ENCODE measurements at places on chromosomes 4 and X.
A peak's percentile ranks its signal among the peaks of the same experiment; 100 is the strongest.

GRCh38 chr4:82811838-82812341 lies 13.3 kb upstream of the SCD5 start:
- no peak for DNase-seq
- no peak overlapping the region for H3K27ac ChIP-seq
- H3K36me3 ChIP-seq: no peaks in the 10 kb centered on the region
- no peak overlapping the region for H3K4me3 ChIP-seq

DNA sequence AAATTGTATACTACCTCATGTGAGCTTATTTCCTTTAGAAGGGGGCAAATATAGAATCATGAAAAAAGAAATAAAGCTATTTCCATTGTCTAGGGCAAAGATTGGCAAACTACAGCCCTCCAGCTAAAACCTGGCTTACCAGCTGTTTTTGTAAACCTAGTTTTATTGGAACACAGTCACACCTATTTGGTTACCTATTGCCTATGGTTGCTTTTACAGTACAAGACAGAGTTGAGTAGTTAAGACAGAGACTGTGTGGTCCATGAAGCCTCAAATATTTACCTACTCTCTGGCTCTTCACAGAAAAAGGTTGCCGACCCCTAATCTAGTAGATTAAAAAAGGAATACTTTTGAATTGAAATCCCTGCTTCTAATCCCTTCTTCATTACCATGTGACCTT lies 88.8 kb upstream of the ENPP6 start:
- DNase-seq: no peak
- no peak overlapping the region for H3K27ac ChIP-seq
- H3K36me3 ChIP-seq: no peaks in the 10 kb centered on the region

- H3K27me3 ChIP-seq: no peaks in the 10 kb centered on the region
- no peak for DNase-seq
- H3K4me1 ChIP-seq: no peaks in the 10 kb centered on the region
- no peak overlapping the region for H3K27ac ChIP-seq
- H3K4me3 ChIP-seq: no peak overlapping the region
Observed at GRCh38 chrX:110965409-110966090, 130.4 kb upstream of the PAK3 start.

- H3K4me3 ChIP-seq: no peak overlapping the region
- no peaks in the 10 kb centered on the region for H3K36me3 ChIP-seq
- no peak overlapping the region for H3K27ac ChIP-seq
- H3K4me1 ChIP-seq: no peaks in the 10 kb centered on the region
- no peaks in the 10 kb centered on the region for H3K27me3 ChIP-seq
- DNase-seq: no peak
Observed at GRCh38 chrX:130196466-130196865, 24.7 kb downstream of the RAB33A start.

DNA sequence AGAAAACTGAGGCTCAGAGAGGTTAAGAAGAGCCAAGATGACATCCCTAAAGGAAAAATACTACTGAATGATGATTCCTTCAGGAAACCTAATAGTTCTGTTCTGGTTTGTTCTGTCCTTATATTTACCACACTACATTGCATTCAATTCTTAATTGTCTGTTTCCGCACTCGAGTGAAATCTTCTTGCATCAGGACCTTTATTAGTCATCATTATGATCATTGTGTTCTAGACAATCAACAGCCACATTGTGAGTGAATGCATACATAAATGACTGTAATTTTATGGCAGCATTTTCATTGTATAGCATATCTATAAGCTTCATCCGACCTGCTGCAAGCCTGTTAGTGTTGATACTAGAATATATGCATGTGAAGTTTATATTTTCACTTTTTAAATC lies 156.7 kb upstream of the FAM241A start:
- no peak overlapping the region for H3K27ac ChIP-seq
- H3K36me3 ChIP-seq: no peaks in the 10 kb centered on the region
- no peak for DNase-seq
- no peak overlapping the region for H3K4me3 ChIP-seq
- H3K4me1 ChIP-seq: no peaks in the 10 kb centered on the region
- H3K27me3 ChIP-seq: peaks cover 36% of the 10 kb centered on the region

- H3K36me3 ChIP-seq: no peaks in the 10 kb centered on the region
- H3K4me3 ChIP-seq: no peak overlapping the region
- H3K4me1 ChIP-seq: peaks cover 20% of the 10 kb centered on the region
- H3K27me3 ChIP-seq: no peaks in the 10 kb centered on the region
- no peak overlapping the region for H3K27ac ChIP-seq
Observed at GRCh38 chrX:46376246-46376885, 168.9 kb downstream of the ZNF674 start.

- H3K27ac ChIP-seq: peak overlapping the region; percentile 99
- peaks cover 4% of the 10 kb centered on the region for H3K4me1 ChIP-seq
- peaks cover 1% of the 10 kb centered on the region for H3K36me3 ChIP-seq
- H3K27me3 ChIP-seq: no peaks in the 10 kb centered on the region
- DNase-seq: no peak
- peak overlapping the region; percentile 94 for H3K4me3 ChIP-seq
Observed at GRCh38 chrX:41085878-41086626, 807 bp downstream of the USP9X start.

- H3K4me1 ChIP-seq: peaks cover 46% of the 10 kb centered on the region
- no peaks in the 10 kb centered on the region for H3K27me3 ChIP-seq
- no peaks in the 10 kb centered on the region for H3K36me3 ChIP-seq
- no peak for DNase-seq
Observed at GRCh38 chr4:94534401-94535312, 82.9 kb downstream of the PDLIM5 start.

DNA sequence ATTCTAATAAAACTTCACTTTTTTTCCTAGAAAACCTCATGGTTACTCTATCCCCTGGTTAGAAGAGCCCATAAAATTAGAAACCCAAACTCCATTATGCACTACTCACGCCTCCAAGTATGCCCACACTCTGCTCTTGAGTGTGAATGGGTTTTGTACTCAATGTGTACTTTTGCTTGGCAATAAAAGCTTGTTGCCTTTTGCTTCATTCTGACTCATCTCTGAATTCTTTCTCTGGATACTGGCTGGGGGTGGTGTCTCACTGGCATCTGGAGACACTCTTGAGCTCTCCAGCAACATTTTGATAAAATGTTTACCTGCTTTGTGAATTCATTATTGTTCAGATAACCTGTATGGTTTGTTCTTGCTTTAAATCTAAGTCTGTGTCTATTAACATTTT lies 963.3 kb downstream of the TRAM1L1 start:
- no peak overlapping the region for H3K27ac ChIP-seq
- no peaks in the 10 kb centered on the region for H3K36me3 ChIP-seq
- peaks cover 3% of the 10 kb centered on the region for H3K4me1 ChIP-seq
- H3K4me3 ChIP-seq: no peak overlapping the region
- no peaks in the 10 kb centered on the region for H3K27me3 ChIP-seq

DNA sequence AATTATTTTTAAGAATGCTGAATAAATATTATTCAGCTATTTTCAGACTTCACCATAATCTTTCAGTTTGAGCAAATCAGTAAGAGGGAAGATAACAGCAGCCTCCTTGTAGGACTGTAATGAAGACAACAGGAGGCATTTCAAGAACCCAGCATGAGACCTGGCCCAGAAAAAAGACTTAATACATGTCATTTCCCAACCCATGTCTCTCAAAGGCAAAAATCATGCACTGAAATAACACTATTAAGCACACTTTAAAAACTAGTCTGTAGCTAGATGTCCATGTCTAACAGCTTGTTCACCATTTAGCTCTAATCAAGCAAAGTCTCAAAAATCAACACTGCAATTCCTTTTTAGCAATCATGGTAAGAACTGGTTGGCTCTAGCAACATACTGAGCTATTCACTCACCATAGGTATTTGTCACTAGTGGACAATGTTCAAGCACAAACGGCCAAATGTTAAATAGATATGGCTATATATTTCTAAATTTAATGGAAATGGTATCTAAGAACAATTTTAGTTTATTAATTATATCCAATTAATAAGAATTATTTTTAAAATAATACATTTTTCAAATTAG lies 109.9 kb downstream of the WDFY3 start:
- H3K27me3 ChIP-seq: no peaks in the 10 kb centered on the region
- no peaks in the 10 kb centered on the region for H3K4me1 ChIP-seq
- DNase-seq: no peak
- no peak overlapping the region for H3K4me3 ChIP-seq
- H3K27ac ChIP-seq: no peak overlapping the region
- H3K36me3 ChIP-seq: no peaks in the 10 kb centered on the region

- H3K4me1 ChIP-seq: no peaks in the 10 kb centered on the region
- no peak overlapping the region for H3K4me3 ChIP-seq
- DNase-seq: no peak
Observed at GRCh38 chr4:84298023-84298718, 200.9 kb downstream of the NKX6-1 start.

DNA sequence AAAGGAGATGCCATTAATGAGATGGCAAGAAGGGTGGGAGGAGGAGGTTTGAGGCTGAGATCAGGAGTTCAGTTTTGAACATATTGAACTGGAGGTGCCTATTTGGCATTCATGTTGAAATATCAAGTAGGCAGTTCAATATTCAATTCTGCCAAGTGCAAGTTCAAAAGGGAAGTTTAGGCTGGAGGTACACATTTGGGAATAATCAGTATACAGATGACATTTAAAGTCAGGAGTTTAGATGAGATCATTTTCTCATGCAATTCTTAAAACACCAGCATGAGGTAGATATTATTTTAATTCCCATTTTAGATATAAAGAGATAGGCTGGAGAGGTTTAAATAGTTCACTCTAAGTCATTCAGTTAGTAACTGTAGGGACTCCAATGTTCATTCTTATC lies 26.1 kb downstream of the COQ2 start:
- peaks cover 7% of the 10 kb centered on the region for H3K4me1 ChIP-seq
- no peak overlapping the region for H3K27ac ChIP-seq
- H3K27me3 ChIP-seq: no peaks in the 10 kb centered on the region
- DNase-seq: no peak
- no peak overlapping the region for H3K4me3 ChIP-seq

DNA sequence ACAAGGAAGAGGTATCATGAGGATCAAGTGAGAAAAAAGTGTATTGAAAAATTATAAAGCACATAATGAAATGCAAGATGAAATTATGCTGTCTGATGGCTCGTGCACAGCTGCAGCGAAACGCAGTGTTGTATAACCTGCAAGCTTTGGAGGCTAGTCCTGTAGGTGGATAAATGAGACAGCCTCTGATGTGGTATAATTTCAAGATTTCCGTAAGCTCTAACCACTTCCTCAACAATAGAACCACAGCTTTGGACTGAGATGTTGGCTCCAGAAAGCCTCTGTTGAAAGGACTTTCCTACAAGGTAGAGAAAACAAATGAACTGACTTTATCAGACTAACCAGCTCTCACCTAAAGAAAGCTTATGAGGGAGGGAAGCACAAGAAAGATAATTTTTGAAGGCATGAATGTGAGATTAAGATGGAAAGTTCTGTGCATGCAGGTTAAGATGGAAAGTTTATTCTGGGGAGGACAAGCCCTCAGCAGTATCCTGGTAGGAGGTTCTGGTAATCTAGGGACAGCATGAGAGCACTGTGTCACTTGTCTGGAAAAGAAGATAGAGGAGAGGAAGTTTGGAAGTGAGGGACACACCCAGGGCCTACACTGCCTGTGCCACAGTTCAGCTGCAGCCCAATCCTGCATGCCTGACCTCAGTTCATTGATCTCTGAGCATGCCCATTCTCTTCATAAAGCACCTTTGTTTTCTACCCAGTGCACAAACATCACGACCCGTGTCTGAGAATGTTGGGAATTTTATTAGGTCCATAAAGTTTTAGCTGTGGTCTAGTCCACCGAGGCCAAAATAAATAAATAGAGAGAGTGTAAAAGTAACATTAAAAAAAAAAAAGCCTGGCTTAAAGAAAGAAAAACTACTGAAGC lies 161.5 kb upstream of the SFRP2 start:
- H3K36me3 ChIP-seq: no peaks in the 10 kb centered on the region
- no peaks in the 10 kb centered on the region for H3K4me1 ChIP-seq
- H3K27ac ChIP-seq: no peak overlapping the region
- no peak overlapping the region for H3K4me3 ChIP-seq

DNA sequence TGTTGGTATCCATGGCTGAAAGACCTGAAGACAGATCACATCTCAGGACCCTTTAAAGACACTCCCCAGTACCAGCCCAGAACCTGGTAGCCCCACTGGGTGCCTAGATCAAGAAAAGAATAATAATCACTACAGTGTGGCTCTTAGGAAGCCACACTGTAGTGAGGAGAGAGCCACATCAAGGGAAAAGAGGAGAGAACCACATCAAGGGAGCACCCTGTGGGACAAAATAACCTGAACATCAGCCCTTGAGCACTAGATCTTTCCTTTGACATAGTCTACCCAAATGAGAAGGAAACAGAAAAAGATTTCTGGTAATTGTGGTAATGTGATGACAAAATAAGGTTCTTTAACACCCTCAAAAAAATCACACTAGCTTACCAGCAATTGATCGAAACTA lies 15.3 kb downstream of the RTL3 start:
- no peak overlapping the region for H3K4me3 ChIP-seq
- H3K4me1 ChIP-seq: peaks cover 2% of the 10 kb centered on the region
- DNase-seq: no peak
- no peaks in the 10 kb centered on the region for H3K27me3 ChIP-seq
- no peak overlapping the region for H3K27ac ChIP-seq
- H3K36me3 ChIP-seq: no peaks in the 10 kb centered on the region

GRCh38 chr4:124933521-124933920 lies 221.0 kb upstream of the ANKRD50 start:
- no peaks in the 10 kb centered on the region for H3K36me3 ChIP-seq
- no peak overlapping the region for H3K4me3 ChIP-seq

DNA sequence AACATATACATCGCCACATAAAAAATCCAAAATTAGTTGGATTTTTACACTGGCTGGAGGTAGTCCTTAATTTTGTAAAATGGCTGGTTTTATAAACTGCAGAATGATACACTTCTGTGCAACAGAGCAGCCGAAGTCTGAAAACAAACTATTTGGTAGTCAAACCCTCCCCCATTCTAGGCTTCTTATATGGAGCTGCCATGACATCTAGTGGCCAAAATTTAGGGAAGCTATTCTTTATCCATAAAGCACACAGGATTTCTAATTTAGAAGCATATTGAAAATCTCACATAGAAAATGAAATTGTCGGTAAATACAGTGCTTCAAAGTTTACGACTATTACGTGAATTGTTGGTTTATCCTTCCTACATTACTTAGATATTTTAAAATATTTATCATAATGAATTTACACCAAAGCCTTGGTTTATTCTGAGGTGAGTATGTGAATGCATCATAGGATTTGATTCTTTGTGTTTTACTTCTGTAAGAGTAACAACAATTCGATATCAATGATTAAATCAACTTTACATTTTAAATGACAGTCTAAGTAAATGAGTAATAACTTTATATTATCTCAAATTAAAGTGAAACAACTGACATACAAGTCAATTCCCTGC lies 113.4 kb upstream of the FAM241A start:
- no peak overlapping the region for H3K27ac ChIP-seq
- H3K4me1 ChIP-seq: peaks cover 5% of the 10 kb centered on the region
- no peaks in the 10 kb centered on the region for H3K36me3 ChIP-seq
- H3K27me3 ChIP-seq: no peaks in the 10 kb centered on the region

GRCh38 chr4:186628058-186628711 lies 72.8 kb upstream of the MTNR1A start:
- H3K36me3 ChIP-seq: peaks cover 37% of the 10 kb centered on the region
- no peaks in the 10 kb centered on the region for H3K27me3 ChIP-seq
- DNase-seq: no peak
- H3K4me1 ChIP-seq: no peaks in the 10 kb centered on the region
- H3K4me3 ChIP-seq: no peak overlapping the region
- H3K27ac ChIP-seq: no peak overlapping the region

GRCh38 chr4:101693842-101694398 lies 96.6 kb upstream of the BANK1 start:
- peaks cover 16% of the 10 kb centered on the region for H3K4me1 ChIP-seq
- H3K36me3 ChIP-seq: no peaks in the 10 kb centered on the region
- no peaks in the 10 kb centered on the region for H3K27me3 ChIP-seq

GRCh38 chrX:115559672-115560071 lies 1.3 kb upstream of the PLS3 start:
- peaks cover 30% of the 10 kb centered on the region for H3K27me3 ChIP-seq
- H3K4me1 ChIP-seq: peaks cover 18% of the 10 kb centered on the region
- no peak for DNase-seq
- H3K27ac ChIP-seq: peak overlapping the region; percentile 88
- no peak overlapping the region for H3K4me3 ChIP-seq

All from keratinocyte (primary cell).